Stimulated activated CD8-positive, alpha-beta memory T cell treated with anti-CD3 and anti-CD28 coated beads, Interleukin-7, amount 100 ng/mL, for 1 hour (primary cell): ENCODE measurements at places on chromosomes 5 and 9.

DNA sequence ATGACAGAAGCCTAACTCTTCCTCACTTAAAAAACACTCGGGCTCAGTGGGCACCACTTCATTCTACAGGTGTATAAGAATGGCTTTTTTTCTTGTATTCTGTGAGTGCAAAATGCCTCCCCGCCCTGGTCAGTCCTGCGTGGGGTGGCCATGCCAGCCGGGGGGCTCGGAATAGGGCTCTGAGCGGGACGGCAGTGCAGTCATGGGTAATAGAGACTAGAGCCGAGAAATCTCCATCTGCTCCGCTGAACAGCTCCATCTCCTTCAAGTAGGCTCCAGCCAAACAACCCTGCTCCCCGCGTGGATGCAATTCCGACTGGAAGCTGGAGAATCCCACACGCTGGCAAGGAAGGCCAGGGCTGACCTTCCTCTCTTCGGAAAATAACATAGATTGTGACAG is 317.0 kb upstream of the IRX4 start:
- DNase-seq, result no peak

DNA sequence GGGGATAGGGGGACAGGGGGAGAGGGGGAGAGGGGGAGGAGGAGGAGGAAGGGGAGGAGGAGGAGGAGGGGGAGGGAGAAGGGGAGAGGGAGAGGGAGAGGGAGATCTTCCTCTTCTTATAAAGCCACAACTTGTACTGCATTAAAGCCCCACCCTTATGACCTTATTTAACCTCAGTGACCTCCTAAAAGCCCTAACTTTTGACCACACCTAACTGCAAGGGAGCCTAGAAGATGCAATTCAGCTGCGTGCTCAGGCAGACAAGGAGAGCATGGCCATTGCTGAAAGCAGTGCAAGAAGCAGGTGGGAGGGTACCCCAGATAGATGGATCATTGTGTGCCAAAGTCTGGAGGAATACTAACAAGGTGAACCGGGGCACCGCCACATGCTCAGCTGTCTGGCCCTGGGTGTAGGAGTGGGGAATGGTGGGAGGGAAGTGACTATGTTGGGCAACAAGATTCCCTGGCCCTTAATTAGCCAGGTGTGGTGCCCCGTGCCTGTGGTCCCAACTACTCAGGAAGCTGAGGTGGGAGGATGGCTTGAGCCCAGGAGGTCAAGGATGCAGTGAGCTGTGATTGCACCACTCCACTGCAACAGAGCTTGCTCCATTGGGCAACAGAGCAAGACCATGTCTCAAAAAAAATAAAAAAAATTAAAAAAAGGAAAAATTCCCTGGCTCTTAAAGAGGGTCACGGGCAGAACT is 125.4 kb upstream of the BOD1 start:
- DNase-seq, result no peak

GRCh38 chr9:111843971-111844370 is 49.2 kb upstream of the SHOC1 start:
- DNase-seq, result no peak

DNA sequence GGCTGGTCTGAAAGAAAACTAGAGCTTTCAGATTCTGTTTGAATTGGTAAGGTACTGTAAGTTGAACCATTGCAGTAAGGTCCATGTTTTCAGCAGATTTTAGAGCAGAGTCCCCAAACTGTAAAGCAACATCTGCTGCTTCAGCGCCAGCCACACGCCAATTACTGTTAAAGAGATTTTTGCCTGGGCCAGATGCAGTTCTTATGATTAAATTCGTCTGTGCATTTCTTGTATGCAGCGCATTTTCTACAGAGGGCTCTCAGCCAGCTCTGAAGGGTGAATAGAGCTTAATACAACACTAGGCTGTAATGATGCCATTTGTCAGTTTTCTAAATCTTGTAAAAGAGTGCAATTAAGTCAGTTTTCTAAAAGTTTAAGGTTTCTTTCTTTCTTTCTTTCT is 246.3 kb downstream of the COX7C start:
- DNase-seq, result no peak

DNA sequence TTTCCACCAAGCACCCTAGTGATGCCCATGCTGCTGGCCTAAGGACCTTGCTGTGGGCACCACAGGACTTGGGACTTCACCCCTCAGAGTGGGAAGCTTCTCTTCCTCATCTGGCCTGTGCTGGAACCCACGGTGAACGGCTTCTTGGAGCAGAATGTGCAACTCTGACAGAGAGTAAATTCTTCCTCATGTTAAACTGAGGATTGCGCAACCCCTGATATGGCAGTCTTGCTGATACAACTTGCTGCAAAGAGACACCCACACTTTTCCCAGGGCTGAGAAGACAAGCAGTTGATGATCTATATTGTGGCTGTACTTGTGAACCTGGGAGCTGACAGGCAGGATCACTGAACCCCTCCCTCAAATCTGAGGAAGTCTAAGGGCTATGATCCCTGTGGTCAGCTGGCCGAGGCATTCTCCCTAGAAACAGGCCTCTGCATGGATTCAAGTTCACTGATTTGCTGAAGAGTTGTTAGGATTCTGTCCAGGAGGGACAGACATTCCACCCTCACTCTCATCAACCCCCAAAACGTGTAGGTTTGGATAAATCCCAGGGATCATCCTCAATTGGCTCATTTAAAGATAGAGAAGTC is 307.2 kb downstream of the MTRR start:
- DNase-seq, result no peak

DNA sequence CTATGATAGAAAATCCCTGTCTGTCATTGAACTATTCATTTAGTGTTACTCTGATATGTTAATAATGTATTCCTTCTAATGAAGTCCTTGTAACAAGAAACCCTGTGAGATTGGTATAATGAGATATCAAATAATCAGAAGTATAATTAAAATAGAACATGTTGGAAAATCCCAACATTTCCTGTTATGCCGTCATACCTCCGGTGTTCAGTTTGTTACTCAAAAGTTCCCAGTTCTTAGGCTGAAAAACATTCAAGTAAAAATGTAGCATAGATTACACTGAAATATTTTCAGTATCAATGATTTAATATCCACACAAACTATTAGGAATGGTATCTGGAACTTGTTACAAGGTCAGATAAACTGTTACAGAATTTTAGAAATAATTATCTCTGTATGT is 227.5 kb downstream of the GNA14 start:
- no peak for DNase-seq

DNA sequence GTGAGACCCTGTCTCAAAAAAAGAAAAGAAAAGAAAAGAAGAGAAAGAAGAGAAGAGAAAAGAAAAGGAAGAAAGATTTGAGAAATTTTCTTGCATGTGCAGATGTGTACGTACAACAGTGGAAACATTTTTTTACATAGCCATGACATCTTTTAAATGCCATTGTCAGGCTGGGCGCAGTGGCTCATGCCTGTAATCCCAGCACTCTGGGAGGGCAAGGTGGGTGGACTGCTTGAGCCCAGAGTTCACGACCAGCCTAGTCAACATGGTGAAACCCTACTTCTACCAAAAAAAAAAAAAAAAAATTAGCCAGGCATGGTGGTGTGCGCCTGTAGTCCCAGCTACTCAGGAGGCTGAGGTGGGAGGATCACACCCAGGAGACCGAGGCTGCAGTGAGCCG is 6.6 kb downstream of the LMAN2 start:
- DNase-seq, result no peak

DNA sequence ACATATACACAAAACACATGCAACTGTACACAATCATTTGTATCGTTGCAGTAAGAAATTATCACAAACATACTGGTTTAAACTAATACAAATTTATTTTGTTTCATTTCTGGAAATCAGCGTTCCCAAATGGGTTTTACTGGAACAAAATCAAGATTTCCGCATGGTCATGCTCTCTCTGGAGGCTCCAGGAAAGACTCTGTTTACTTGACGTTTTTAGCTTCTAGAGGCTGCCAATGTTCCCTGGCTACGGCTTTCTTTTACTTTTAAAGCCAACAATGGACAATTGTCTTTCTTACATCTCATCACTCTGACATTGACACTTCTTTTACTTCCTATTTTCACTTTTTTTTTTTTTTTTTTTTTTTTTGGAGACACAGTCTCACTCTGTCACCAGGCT is 793.1 kb downstream of the CDH9 start:
- no peak for DNase-seq

GRCh38 chr9:111058166-111058565 is 19.9 kb upstream of the LPAR1 start:
- no peak for DNase-seq

- no peak for DNase-seq
These were observed 55.6 kb downstream of the CFAP90 start for GRCh38 chr5:7795306-7795705.

DNA sequence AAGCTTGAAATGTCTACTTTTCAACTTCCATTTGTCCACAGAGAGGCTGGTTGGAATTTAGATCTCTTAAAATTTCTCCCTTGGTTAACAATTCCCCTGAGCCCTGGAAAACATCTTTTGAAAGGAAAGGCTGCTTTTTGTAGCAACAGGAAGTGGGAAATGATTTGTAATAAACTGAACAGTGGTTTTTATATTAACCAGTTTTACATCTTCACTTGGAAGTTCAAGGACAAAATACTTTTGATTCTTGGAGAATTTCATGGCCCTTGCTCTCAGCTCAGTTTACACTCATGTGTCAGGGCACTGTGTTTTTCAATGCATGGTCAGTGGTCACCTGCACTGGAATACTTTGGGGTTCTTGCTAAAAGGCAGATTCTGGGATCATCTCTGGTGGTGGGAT is 9.9 kb downstream of the MLANA start:
- no peak for DNase-seq

GRCh38 chr9:36597412-36598178 is 24.9 kb downstream of the MELK start:
- no peak for DNase-seq

- DNase-seq, result no peak
These were observed 176.7 kb upstream of the HMHB1 start for GRCh38 chr5:143635146-143635752.

DNA sequence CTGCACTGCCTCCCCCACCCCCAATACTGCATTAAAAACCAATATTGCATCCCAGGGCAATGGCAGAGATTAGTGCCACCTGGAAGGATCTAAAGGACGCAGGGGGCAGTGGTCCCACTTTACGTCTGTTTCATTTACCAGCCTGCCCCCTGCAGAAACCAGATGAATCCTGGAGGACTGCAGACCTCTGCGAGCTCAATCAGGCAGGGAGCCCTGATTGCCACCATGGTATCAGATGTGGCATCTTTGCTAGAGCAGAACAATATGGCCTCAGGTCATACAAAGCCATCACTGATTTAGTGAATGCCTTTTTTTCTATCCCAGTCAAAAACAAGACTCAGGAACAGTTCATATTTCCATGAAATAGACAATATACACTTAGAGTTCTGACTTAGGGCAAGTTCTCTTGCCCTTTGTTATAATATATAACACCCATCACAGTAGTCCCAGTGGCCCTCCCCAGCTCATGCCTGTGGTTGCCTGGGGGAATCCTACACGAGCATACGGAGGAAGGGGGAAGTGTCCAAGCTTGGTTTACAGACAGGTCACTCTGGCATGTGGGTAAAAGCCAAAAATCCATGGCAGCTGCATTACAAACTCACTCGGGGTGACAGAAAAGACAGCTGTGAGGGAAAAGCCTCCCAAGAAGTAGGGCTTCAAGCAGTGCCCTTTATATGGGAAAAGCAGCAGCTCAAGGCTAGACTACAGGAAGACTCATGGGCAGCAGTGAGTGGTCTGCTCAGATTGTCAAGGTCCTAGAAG is 85.1 kb downstream of the MED27 start:
- no peak for DNase-seq
